IMR-90 (cell line): ENCODE measurements at places on chromosomes 4 and X. TPM values are rescaled to one million over a fixed set of nuclear protein-coding genes. Genes with fewer than 3 reads are reported as not detected.

GRCh38 chrX:24728530-24728929 is 34.8 kb downstream of the POLA1 start:
- H3K36me3 ChIP-seq: peaks cover 2% of the 10 kb centered on the region; the same call in 1 of the 2 replicates
- H3K27me3 ChIP-seq: no peaks in the 10 kb centered on the region
- H3K4me3 ChIP-seq: no peak overlapping the region
- DNase-seq: no peak

GRCh38 chrX:54529151-54529550 is 868 bp upstream of the GNL3L start:
- H3K27ac ChIP-seq: peak overlapping the region; percentile 90; the same call in 1 of the 2 replicates
- H3K36me3 ChIP-seq: no peaks in the 10 kb centered on the region
- no peak overlapping the region; the same call in 1 of the 2 replicates for H3K4me3 ChIP-seq
- H3K4me1 ChIP-seq: peaks cover under 1% of the 10 kb centered on the region

DNA sequence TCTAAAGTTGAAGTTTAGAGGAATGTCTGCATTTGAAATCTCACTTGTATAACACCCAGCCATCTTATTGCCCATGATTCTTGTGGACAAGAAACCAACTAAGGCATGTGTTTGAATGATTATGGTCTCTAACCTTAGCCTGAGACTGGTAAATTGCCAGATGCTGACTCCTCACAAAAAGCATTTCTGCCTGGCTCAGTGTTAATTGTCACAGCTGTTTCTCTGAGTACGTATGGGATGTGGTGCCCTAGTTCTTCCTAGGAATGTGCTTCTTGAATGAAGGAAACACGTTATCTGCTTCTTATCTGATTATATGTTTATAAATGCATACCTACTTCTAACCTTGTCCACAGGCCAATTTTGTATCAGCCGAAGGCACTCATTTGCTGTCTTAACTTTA is 63.1 kb upstream of the NDP start:
- no peaks in the 10 kb centered on the region for H3K4me1 ChIP-seq
- H3K27me3 ChIP-seq: peaks cover 6% of the 10 kb centered on the region
- no peak overlapping the region for H3K4me3 ChIP-seq
- no peak overlapping the region for H3K27ac ChIP-seq
- peak; percentile 55 for DNase-seq

- H3K36me3 ChIP-seq: peaks cover 28% of the 10 kb centered on the region
- H3K27ac ChIP-seq: no peak overlapping the region
- no peaks in the 10 kb centered on the region for H3K27me3 ChIP-seq
- no peaks in the 10 kb centered on the region for H3K4me1 ChIP-seq
- H3K4me3 ChIP-seq: no peak overlapping the region
- DNase-seq: no peak
Measured at GRCh38 chr4:124666496-124666895, 46.0 kb downstream of the ANKRD50 start.

- H3K27me3 ChIP-seq: no peaks in the 10 kb centered on the region
- H3K4me3 ChIP-seq: no peak overlapping the region
- no peaks in the 10 kb centered on the region for H3K36me3 ChIP-seq
- no peak for DNase-seq
- no peaks in the 10 kb centered on the region for H3K4me1 ChIP-seq
- H3K27ac ChIP-seq: no peak overlapping the region
Measured at GRCh38 chr4:168208957-168209614, 109.5 kb downstream of the DDX60 start.

DNA sequence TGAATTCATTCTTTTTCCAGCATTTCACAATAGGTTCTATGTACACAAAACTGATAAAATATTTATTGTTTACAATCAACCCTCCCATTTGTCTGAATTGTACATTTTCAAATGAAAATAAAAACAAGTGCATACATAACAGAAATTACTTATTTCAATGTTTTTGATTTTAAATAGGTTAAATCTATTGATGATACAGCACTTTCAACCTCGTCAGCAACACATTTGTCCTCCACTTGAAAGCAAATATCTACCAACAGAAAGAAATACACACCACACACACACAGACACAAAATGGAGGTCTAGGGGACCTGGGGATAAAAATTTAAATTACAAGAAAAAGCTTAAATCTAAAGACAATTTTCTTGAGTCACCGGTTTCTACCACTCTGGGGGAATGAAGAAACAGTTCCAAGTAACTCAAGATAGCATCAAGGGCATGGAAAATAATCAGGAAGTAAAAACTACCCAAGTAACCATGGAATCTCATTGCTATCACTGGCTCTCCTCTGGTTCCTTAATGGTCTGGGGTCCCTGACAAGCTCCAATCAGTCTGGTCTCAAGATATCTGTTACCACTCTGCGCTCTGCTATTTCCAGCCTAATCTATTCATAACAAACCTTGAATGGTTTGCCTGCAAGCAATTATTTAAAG is 27.6 kb downstream of the ANKRD17 start:
- DNase-seq: no peak
- H3K27ac ChIP-seq: no peak overlapping the region
- no peaks in the 10 kb centered on the region for H3K27me3 ChIP-seq
- peaks cover 6% of the 10 kb centered on the region for H3K36me3 ChIP-seq

DNA sequence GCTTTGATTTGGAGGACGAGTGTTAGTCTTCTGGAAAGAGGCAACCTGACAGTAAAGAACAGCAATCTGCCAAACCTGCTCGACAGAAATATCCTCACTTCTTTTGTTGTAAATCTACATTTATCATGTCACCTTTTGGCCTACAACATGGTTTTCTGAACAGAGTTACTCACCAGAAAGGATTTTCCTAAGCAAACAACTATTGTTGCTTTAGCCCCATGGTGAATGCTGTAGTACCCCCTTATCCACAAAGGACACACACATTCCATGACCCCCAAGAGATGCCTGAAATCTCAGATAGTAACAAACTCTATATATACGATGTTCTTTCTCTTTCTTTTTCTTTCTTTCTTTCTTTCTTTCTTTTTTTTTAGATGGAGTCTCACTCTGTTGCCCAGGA is 42.7 kb downstream of the TMEM150C start:
- no peak overlapping the region for H3K27ac ChIP-seq
- DNase-seq: peak; percentile 37
- H3K27me3 ChIP-seq: no peaks in the 10 kb centered on the region
- no peak overlapping the region for H3K4me3 ChIP-seq
- H3K36me3 ChIP-seq: no peaks in the 10 kb centered on the region
- peaks cover 9% of the 10 kb centered on the region for H3K4me1 ChIP-seq

GRCh38 chr4:144399927-144400326 is 246.0 kb upstream of the HHIP start:
- H3K27ac ChIP-seq: no peak overlapping the region
- DNase-seq: peak; percentile 55
- H3K4me3 ChIP-seq: no peak overlapping the region
- H3K27me3 ChIP-seq: no peaks in the 10 kb centered on the region; the same call in 1 of the 2 replicates
- no peaks in the 10 kb centered on the region for H3K36me3 ChIP-seq
- H3K4me1 ChIP-seq: no peaks in the 10 kb centered on the region

GRCh38 chrX:28120072-28120471 is 138.8 kb upstream of the DCAF8L1 start:
- DNase-seq: no peak
- no peak overlapping the region for H3K27ac ChIP-seq
- no peaks in the 10 kb centered on the region for H3K27me3 ChIP-seq
- H3K4me1 ChIP-seq: no peaks in the 10 kb centered on the region
- H3K36me3 ChIP-seq: no peaks in the 10 kb centered on the region

DNA sequence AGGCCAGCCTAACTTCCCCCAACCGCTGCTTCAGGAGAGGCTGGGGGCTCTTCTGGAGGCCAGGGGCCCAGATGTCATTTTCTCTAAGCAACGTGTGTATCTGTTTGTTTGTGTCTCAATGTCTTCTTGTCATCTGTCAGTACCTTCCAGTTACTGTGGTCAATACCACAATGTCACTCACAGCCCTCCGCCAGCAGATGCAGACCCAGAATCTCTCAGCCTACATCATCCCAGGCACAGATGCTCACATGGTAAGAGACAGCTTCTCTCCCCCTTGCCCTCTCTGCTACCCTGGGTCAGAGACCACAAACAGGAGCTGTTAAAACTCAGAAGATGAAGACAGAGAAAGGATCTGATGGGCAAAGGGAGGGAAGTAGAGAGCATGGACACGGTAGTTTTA is 5.0 kb downstream of the XPNPEP2 start:
- peaks cover 4% of the 10 kb centered on the region; the same call in 1 of the 2 replicates for H3K4me1 ChIP-seq
- peaks cover 21% of the 10 kb centered on the region; the same call in 1 of the 2 replicates for H3K27me3 ChIP-seq
- no peak overlapping the region for H3K27ac ChIP-seq
- no peak overlapping the region for H3K4me3 ChIP-seq

- H3K4me1 ChIP-seq: peaks cover 2% of the 10 kb centered on the region; the same call in 1 of the 2 replicates
- H3K27me3 ChIP-seq: peaks cover 44% of the 10 kb centered on the region
- no peaks in the 10 kb centered on the region for H3K36me3 ChIP-seq
- peak overlapping the region; percentile 50 for H3K4me3 ChIP-seq
Measured at GRCh38 chr4:133147921-133148689, 989 bp upstream of the PCDH10 start.

DNA sequence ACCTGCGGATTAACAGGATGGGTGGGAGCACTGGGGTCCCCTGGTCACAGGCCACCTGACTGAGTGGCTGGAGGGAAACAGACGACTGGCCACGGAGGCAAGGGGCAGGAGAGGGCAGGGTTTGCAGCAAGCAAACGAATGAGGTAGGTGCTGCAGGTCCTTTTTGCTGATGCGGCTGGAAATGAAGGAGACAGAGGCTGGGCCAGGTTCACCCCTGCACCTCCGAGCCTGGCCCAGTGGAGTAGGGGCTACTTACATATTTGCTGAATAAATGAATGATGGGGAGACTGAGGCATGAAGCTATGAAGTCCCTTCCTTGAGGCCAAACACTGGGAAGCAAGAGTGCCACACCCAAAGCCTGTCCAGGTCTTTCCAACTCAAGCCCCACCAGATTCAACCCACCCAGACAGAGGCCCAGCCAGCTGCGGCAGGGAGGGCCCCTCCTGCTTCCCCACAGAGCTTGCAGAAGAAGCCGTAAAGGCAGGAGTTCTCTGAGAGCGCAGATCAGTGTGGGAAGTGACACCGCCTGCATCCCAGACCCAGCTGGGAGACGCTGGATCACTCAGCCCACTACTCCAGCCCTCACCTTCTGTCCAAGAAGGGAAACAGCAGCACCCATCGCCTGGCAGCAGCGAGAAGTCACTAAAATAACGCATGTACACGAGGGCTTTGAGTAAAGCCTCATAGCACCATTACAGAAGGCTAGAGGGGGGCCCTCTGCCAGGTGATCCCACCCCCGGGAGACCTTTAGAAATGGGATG is 36.1 kb upstream of the C4orf50 start:
- no peaks in the 10 kb centered on the region for H3K27me3 ChIP-seq
- H3K36me3 ChIP-seq: no peaks in the 10 kb centered on the region
- H3K4me3 ChIP-seq: no peak overlapping the region

GRCh38 chr4:183244019-183244418 is 76.1 kb downstream of the CLDN22 start:
- DNase-seq: no peak
- peaks cover 14% of the 10 kb centered on the region for H3K36me3 ChIP-seq
- H3K4me3 ChIP-seq: no peak overlapping the region
- no peaks in the 10 kb centered on the region for H3K27me3 ChIP-seq

DNA sequence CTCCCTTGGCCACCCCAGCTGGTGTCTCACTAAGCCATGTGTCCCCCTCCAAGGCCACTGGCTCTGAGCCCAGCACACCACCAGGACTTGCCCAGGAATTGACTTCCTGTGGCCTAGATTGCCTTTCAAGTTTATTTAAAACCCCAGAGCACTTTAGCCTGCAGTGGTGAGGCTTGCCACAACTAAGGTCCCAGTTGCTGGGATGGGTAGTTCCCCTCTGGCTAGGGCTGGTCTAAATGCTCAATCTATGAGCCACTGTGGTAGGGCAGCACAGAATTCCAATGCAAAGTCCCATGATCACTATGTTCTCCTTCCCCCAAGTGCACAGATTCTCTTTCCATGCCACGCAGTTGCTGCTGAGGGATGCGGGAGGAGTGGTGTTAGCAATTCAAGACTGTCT is 61.1 kb upstream of the HCCS start:
- no peaks in the 10 kb centered on the region for H3K36me3 ChIP-seq
- no peak for DNase-seq
- no peaks in the 10 kb centered on the region for H3K27me3 ChIP-seq
- peaks cover 5% of the 10 kb centered on the region for H3K4me1 ChIP-seq
- no peak overlapping the region for H3K4me3 ChIP-seq

DNA sequence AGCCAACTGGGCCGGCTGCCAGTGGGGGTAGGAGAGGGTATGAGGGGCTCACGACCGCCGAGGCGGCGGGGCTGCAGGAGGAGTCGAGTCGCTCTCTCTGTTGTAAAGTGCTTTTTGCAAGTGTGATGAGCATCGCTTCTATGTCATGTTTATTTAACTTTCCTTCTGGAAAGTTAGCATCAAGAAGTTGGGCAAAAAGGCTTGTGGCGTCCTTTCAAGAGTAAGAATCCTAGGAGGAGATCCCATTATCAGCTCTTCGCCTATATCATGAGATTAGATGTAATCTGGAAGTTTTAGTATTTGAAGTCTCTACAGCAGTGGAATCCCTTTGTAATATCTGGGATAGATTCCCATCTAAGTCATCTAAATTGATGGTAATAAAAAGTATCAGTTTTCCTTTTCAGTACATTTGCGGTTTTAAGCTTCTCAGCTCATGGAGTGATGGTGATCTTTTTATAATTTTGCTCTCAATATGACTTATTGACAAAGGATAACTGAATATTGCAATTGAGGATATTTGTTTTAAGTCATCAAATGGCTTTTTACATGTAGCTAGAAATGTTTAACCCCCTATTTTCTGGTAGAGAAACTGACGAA is 1.7 kb downstream of the GALNT7 start:
- peak overlapping the region; percentile 84 for H3K4me3 ChIP-seq
- peaks cover 2% of the 10 kb centered on the region; the same call in 1 of the 2 replicates for H3K4me1 ChIP-seq
- no peaks in the 10 kb centered on the region for H3K27me3 ChIP-seq
- H3K36me3 ChIP-seq: no peaks in the 10 kb centered on the region
- no peak for DNase-seq

Gene PNMA6F
- total RNA-seq: not detected in 2 replicates

Gene NOA1
- 9.7 and 10.4 TPM in 2 replicates for total RNA-seq

Gene SOWAHB
- under 0.01 TPM in 1 of 2 replicates, not detected in the other for total RNA-seq

Gene RBM3
- total RNA-seq: 341 and 386 TPM in 2 replicates

Gene HPF1
- 15.2 and 27.5 TPM in 2 replicates for total RNA-seq

Gene SFRP2
- total RNA-seq: not detected in 2 replicates

Gene LDB2
- 92.8 and 116 TPM in 2 replicates for total RNA-seq

Gene RAI2
- not detected in 2 replicates for total RNA-seq
